SK-N-SH (cell line): ENCODE measurements at places on chromosomes 2 and 18.

DNA sequence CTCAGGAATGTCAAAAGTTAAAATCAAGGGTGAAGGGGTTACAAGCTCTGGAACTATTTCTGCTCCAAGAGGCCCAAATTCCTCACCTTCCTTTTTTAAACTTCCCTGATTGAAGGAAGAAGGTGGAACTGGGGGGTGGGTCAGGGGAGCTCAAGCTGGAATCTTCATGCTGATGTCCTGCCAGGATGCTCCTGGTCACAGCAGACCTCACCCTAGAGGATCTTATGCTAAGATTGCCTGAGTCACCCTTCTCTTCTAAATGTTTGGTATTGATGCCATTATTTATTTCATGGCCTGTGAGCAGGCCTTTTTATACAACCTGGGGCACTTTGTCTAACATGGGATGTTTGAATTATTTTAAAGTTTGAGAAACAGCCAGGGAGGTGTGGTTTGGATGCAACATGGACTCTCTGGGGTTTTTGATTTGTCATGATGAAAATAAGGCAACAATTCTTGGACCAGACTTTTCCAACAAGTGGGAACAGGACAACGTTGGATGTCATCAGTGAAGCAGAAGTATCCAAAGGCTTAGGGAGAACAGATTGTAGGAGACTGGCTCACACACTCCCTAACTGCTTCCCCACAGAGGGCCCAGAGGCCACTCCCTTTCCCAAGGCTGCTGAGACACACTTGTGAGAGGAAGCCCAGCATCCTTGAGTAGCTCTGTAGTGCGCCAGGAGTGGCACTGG lies 420.2 kb upstream of the MEX3C start:
- no peak for DNase-seq

DNA sequence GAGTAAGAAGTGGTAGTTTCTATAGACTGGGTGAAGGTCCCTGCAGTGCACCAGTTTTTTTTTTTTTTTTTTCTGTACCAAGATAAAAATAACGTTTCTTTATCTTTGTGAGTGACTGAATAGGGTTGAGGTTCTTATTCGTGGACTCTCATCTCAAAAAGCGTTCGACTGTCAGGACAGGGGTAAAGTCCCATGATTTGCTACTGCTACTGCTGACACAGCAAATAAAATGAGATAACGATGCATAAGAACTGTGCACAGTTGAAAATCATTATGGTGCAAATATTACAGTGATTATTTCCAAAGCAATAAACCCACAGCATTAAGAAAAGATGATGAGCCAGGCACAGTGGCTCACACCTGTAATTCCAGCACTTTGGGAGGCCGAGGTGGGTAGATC lies 482.0 kb upstream of the CHST9 start:
- DNase-seq = no peak

DNA sequence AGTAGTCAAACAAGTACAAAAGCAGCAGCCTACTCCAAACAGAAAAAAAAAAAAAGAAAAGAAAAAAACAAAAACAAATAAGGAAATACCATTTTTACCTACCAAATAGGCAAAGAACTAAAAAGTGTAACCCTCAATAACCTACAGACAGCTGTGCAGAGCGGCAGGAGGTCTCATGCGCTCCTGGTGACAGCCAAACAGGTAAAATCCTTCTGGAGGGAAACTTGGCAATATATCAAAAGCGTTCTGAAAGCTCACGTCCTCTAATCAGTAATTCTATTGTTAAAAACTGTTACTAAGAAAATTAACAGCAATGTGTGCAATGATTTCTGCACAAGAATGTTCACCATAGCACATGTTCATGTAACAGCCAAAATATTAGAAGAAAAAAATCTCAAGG lies 105.6 kb downstream of the AFF3 start:
- DNase-seq = no peak

DNA sequence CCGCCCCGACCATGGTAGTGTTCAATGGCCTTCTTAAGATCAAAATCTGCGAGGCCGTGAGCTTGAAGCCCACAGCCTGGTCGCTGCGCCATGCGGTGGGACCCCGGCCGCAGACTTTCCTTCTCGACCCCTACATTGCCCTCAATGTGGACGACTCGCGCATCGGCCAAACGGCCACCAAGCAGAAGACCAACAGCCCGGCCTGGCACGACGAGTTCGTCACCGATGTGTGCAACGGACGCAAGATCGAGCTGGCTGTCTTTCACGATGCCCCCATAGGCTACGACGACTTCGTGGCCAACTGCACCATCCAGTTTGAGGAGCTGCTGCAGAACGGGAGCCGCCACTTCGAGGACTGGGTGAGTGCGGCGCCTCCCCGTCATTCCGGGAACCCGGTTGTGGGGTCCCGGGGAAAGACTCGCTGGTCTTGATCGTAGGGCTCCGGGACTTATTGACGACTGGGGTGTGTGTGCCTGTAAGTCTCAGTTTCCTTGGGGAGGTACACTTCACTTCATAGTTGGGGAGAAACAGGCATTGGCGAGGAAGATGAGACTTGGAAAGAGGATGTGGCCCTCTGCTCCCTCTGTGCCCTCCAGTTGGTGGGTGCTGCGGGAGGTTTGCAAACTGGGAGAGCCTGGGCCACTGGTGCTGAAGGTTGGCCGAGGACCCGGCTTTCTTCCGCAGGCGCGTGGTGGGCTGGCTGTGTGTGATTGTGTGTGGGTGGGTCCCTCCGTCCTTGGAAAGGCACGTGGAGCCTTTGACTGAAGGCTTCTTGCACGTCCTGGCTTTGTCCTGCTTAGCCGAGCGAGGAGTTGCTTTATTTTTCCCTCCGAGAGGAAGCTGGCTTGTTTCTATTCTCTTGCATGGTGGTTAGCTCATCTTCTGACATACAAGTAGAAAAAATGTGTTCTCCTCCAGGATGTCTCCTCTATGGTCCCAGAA lies 886 bp downstream of the PRKCE start:
- peak; percentile 43 for DNase-seq

- DNase-seq = no peak
Observed at GRCh38 chr2:100193291-100193710, 50.9 kb upstream of the AFF3 start.

GRCh38 chr2:203704430-203704829 lies 2.0 kb upstream of the CD28 start:
- no peak for DNase-seq

DNA sequence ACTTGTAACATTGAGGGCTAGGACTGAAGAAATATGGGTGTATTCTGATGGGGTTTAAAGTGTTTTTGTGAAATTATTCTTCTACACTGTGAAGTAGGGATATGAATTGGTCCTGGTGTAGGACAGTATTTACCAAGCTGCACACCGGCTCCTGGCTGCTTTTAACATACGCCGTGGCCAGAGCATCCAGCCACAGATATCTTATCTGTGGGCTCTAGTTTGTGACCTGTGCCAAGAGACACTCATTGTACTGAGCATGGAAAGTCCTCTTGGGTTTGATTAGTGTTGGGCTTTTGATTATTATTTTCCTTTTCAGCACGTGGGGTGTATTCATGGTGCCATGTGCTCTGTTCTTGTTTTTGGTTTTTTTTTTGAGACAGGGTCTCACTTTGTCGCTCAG lies 8.0 kb downstream of the USP39 start:
- DNase-seq = no peak

DNA sequence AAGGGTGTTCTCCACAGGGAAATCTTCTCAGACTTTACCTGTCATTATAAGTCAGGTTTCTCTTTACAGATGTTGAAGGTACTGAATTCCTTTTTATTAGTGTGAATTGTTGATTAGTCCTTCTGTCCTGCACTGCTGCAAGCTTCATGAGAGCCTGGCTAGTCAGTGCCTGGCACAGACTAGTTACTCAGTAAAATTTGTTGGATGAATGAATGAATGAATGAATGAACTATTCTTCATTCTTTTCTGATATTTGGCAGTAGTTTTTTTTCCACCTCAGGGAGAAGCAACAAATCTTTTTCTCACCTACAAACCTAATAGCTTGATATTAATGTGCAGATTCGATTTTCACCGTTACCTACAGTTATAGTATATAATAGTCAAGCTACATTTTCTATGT lies 64.3 kb downstream of the ACVR2A start:
- no peak for DNase-seq

DNA sequence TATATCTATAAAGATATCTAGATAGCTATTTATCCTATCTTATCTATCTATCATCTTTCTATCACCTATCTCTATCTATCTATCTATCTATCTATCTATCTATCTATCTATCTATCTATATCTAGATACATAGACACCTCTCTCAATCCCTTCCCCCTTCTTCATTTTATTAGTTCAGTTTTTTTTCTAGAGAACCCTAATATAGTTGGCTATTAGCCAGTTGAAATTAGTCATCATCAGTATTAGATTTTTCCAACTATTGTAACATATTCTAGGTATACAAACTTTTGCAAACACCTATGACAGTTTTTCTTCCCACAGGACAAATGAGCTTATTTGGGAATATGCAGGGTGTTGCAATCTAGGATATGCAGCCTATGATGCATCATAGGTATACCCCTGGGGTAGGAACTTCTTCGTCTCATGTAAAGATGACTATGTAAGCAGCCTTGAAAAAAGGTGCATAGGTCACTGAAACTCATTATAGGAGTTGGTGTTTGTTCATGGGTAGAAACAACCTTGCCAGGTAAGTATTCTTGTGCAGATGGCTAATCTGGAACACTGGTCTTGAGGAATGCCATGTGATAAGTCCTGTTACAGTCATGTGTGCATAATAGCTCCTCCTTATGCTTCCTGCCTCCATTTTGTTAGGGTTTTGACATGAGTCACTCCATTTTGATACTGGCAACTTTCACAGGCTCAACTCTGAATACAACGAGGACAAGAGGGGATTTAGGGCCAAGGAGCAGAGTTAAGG lies 160.7 kb upstream of the ZSWIM2 start:
- no peak for DNase-seq

DNA sequence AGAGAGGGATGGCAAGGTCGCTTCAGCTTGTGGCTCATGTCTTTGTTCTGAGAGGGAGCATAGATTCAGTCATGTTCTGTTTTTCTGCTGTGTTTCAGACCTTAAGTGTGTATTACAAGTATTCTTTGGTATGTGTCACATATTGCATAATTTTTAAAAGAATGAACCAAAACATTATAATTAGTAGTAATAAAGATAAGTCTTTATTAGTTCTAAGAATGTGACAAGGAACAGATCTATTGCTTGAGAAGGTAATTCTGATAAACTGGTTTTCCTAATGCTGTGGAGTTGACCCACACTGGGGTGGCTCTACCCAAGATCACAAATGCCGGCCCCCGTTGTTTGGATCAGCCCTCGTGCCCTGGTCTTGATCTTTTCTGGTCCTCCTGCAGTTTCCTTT lies 124.3 kb upstream of the FOSL2 start:
- no peak for DNase-seq

DNA sequence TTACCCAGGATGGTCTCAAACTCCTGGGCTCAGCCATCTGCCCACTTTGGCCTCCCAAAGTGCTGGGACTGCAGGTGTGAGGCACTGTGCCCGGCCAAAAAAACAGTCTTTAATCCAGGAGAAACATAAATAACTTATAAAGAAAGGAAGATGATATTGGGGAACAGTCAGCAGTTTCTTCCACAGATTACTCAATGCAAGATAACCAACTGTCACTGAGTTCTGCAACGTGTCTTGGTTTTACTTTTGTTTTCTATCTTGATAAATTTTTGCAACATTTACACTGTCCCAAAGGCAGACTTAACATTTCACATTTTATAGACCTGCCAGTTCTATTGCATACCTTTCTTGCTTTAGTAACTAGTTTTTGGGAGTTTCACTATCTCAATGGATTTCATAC lies 71.1 kb downstream of the ANKRD44 start:
- DNase-seq = no peak

DNA sequence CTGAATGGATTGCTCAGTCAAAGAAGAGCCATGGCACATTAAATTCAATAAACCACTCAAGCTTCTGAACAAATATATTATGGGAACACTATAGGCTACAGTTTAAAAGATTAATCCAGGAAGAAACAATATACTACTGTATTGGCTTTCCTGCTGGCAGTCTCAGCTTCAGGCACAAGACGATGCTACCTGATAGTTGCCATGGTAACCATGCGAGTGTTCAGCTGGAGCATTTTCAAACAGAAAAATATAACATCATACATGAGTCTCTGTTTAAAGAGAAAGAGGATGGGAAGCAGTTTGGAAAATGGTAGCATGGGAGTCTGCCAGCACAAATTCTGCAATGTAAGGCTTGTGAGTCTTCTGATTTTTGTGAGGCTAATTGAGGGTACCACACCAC lies 65.9 kb upstream of the CPO start:
- peak; percentile 54 for DNase-seq

- DNase-seq = no peak
Observed at GRCh38 chr2:236811062-236811656, 241.5 kb downstream of the ACKR3 start.

DNA sequence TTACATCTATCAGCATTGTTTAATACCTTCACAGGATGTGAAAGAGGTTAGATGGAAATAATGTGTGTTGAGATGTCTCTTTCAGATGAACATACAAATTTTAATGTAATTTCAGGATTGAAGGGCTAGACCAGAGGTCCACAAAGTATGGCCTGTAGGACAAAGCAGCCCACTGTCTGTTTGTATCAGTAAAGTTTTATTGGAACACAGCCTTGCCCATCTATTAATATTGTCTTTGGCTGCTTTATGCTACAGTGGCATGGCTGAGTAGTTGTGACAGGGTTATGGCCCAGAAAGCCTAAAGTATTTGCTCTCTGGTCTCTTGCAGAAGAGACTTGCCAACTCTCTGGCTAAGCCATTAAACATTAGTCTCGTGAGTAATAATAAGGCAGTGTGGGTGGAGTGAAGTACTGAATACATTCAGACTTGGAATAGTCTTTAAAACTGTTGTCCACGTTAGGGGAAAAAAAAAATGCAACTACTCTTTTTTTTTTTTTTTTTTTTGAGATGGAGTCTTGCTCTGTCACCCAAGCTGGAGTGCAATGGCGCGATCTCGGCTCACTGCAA lies 74.5 kb upstream of the NOSTRIN start:
- DNase-seq = no peak

- DNase-seq = peak; percentile 39
Observed at GRCh38 chr2:202102425-202103000, 29.5 kb downstream of the KIAA2012 start.
